ENCODE measurements at places on chromosomes 1 and 21.

DNA sequence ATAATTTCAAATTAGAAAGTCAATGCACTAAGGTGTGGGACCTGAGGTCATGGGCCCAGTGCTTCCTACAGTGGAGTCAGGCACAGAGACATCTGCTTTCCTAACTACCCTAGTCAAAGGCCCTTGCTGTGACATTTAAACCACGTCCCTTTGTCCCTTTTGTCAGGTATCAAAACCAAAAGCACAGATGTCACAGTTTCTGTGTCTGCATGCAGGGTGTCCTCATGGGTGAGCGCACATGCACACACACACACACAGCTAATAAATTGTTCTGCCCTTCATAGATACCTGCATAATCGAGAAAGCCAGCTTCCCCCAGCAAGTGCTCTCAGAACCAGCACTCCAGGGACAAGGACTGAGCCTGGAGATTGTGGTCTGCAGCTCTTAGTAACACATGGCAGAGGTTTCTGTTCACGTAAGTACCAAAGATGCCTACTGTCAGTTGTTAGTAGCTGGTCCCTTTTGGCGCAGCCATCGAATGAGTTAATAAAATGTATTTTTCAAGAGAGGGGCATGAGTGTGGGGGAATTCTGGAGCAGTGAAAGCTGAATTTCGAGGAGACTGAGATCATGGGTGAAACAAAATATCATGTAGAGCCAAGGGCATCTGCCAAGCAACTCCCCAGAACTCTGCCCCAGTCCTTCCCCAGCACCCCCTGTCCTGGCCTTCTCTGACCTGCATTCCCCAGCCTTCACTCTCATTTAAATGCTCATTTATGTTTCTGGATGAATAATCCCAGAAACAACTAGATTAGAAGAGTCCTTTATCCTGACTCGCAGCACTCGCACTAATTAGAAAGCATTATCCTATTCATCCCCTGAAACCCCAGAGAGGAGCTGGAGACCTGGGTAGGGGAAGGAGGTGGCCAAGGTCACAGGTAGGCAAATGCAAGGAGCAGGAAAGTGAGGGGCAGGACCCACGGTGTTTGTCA is 25.5 kb downstream of the TNR start:
- no peak for DNase-seq

DNA sequence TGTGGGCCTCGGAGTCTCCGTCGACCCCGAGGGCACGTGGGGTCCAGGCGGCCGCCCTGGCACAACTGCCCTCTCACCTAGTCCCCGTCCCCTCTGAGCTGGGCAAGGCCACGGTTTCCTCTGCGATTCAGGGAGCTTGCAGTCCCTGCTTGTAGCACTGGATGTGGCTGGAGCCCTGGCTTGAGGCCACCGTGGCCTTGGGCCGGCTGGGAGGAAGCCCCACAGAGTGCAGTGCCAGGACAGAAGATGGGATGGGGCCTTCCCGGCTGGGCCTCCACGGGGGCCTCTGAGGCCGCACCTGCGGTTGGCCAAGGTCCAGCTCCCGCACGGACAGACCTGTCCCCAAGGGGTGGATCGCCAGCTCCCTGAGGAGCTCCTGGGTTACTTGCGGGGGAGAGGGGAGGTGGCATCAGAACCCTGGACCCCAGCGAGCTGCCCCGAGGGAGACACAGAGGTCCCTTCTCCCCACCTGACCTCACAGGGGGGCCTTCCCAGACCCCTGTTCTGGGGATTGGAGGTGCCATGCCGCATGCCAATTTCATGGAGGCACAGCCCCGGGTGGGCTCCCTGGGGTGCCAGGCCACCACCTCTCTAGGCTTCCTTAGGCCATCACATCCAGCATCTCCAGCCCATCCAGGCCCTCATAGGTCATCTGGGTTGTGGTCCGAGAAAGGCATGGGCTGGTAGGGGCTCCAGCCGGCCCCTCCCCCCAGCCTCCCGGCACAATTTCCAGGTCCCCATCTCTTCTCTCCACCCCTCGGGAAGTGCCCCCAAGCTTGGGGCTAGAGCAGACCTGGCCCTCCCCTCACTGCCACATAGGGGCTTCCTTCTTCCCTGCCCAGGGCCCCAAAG is 80.8 kb downstream of the MORN1 start:
- no peak for DNase-seq

DNA sequence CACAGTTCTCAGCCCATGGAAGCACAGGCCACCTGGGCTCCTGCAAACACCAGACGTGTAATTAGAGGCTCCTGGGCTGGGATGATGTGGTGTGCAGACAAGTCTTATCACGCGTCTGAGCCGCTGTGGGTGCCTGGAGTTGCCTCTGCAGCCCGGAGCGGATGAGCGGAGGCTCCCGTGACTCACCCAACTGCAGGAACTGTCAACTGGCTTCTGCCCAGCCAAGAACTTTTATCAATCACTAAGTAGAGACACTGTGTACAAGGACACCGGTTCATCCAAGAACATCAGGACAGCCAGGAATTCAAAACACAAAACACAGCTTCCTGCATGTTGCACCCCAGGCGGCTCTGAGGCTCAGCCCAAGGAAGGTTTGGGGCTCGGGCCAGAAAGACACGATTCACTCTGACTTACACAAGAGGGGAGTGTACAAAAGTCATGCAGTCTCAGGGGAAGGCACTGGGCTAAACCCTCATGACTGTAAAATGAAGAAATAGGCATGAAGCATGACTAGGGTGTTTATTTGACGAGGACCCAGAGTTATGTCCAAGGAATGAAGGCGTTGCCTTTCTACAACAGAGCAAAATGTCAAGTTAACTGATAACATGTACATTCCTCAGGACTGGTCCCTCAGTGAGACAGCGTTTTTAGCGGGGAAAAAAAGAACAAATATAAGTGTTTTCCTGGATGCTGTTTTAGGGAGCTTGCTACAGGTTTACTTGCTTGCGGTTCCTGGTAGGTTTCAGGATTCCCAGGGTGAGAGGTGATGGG is 21.1 kb downstream of the ERRFI1 start:
- no peak for DNase-seq

GRCh38 chr1:115624859-115625258 is 16.9 kb upstream of the VANGL1 start:
- no peak for DNase-seq

DNA sequence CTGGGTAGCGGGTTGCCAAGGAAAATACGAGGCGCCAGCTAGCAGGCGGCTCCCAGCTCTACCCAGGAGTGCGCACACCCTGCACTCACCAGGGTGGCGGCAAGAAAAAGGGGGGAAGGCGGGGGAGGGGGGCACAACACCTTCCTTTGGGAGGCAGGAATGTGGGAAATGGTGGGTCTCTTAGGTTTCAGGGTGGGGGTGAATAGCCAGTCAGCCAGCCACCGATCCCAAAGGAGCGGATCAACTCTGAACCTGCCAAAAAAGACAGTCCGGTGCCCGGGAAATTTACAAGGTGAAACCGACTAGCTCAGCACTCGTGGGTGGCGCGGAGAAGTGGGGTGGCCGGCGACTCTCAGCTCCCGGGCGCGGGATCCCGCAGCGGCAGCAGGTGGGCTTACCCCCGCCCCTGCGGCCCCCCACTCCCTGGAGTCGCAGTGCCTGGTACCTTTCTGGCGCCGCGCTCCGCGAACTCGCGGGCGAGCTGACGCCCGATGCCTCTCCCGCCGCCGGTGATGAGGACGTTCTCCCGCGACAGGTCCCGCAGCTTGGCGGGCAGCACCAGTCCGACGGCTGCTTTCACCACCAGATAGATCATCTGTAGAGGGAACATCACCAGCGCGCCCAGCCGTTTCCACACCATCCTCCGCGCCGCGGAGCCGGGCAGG is 1.2 kb downstream of the DHRS3 start:
- no peak for DNase-seq

- no peak for DNase-seq
These were observed 51.3 kb upstream of the GFI1 start for GRCh38 chr1:92538048-92538412.
